Uterus (tissue), 4 donors: ENCODE measurements at places on chromosomes 1 and 21. TPM values are rescaled to one million over a fixed set of nuclear protein-coding genes. Genes with fewer than 3 reads are reported as not detected.

DNA sequence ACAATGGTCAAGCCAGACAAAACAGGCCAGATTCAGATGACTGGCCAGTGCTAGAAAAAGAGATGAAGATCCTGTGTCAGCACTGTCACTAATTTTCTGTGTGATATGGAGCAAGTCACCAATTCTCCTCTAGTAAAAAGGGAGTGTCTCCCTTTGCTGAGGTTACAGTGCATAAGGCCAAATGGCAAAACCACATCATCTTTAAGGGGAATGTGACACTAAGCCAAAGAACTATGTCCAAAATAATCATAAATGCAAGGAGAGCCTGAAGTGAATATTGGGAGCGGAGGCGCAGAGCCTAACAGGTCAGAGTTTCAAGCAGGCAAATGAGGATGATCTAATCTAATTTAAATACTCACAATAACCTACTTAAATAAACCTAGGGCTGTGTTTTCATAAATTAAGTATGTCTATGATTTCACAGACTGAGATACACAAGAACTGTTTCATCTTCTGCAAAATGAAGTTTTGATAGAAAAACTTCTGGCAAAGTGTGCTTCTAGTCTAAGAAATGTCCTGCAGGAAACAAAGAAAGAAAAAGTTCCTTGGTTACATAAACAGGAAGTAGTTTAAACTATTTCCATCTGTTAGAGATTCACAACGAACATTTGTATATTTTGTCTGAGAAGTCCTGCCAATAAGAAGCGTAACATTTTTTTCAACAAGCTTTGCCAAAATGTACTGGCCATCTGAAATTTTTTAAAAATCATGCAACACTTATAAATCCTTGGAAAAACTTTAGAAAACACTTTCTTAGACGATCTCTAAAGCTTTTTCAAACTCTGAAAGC, 290.2 kb downstream of the LRRC40 start:
- no peak for DNase-seq

DNA sequence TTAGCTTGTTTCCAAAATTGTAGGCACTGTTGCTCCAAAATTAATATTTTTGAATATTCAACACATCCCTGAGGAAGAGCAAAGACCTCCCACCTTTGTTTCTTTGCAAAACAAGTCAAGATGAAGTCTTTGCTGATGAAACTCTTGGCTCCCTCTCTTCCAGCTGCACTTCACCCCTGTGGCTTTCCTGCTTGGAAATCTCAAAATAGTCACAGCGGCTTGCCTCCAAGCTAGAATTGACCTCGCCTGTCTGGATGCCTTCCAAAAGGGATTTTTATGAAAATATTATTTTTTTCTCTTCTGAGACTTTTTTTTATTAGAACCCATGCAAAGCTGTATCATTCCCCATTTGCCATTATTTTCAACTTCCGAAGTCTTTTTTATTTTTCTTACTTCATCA, 71.1 kb upstream of the MROH9 start:
- DNase-seq: no peak

DNA sequence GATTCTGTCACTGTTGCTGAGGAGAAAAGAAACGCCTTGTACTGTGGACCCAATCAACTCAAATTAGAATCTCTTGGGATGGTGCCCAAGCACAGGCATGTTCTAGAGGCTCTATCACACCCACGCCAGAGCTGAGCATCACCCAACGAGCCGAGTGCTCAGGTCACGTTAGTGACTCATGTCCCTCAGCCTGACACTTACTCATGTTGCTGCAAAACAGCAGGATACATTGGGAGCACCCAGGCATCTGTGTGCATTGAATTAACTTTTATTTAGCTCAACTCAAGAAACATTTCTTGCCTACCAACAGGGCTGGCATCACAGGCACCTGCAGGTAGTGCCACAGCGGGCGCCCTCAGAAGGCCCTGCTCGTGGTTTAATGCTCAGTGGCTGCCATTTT, 149.8 kb downstream of the ETS2 start:
- DNase-seq: no peak

- DNase-seq: no peak
These were observed 106.3 kb downstream of the RERE start for GRCh38 chr1:8711151-8711550.

Gene IL20
- not detected for total RNA-seq

DNA sequence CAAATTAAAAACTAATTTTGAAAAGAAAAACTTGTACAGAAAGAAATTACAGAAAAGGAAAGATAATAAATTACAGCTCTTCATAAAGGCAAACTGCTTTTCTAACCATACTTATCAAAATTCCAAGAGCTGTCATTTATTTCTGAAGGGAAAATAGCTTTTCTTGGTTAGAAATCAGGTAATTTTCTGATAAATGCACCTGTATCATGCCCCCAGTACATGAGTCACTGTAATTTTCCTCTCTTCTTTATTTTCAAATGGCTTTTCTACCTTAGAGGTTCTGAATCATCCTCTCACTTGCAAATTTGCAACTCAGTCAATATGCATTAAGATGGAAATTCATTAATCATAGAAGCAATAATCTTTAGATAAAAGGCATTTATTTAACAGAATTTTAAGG, 100.1 kb downstream of the SLC35F3 start:
- no peak for DNase-seq

DNA sequence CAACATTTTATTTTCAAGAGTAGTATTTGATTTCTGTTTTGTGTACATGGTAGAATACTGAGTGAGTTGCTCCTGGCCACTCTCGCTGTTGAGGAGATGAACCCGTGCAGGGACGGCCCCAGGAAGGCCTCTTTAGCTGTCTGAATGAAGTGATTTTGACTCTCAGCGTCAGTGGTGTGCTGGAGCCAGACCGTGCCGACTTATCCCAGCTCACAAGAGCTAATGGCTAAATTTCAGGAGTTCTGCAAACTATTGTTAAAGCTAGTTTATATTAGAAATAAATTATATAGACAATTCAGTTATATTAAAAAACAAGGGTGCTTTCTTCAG, 111.2 kb upstream of the KIF26B start:
- DNase-seq: no peak

GRCh38 chr1:176801514-176802020, 338.6 kb downstream of the PAPPA2 start:
- peak; percentile 22 for DNase-seq

DNA sequence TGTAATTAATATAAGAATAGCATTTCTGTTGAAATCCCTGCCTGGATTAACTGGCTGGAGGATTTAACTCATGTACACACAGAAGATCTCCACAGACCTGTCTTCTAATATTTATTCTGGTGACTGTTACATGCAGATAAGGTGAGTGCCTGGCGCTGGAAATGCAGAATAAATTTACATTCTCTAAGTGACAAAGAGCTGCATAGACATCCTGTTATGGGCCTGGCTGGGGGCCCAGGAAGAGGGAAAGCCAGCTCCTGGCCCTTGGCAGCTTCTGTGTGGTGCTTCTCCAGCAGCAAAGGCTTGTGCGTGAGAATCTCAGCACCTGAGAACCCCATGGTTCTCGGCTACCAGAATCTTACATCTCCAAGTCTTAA, 446.6 kb downstream of the PTPRU start:
- DNase-seq: no peak

Gene PTPRC
- 28.7 TPM for total RNA-seq

GRCh38 chr1:8376358-8376840, 58.5 kb downstream of the SLC45A1 start:
- DNase-seq: peak; percentile 11

- no peak for DNase-seq
These were observed 69.4 kb downstream of the SPATA6 start for GRCh38 chr1:48402599-48402998.

Gene RHEX
- total RNA-seq: 6.4 TPM

Gene SELE
- total RNA-seq: 7.9 TPM

GRCh38 chr1:47582891-47583608, 145.2 kb downstream of the FOXD2 start:
- DNase-seq: no peak

GRCh38 chr1:228088586-228089498, 6.3 kb downstream of the ARF1 start:
- DNase-seq: no peak

Gene TRIM67
- total RNA-seq: not detected

Gene TRPM2
- total RNA-seq: 2.8 TPM

Gene OVAAL
- not detected for total RNA-seq

DNA sequence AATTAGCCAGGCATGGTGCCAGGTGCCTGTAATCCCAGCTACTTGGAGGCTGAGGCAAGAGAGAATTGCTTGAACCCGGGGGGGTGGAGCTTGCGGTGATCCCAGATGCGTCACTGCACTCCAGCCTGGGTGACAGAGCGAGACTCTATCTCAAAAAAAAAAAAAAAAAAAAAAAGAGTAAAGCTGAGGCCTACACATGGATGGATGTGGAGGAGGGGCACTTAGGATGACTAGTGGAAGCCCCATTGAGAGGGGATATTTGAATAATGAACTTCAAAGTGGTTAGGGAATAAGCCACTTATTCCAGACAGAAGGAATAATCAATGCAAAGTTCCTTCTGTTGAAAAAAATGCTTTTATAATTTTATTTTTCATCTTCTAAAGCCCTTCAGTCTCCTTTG, 51.4 kb downstream of the PTBP2 start:
- no peak for DNase-seq

- DNase-seq: no peak
These were observed 331.6 kb downstream of the SRGAP2C start for GRCh38 chr1:121516234-121516967.

Gene TMEM240
- not detected for total RNA-seq

- DNase-seq: no peak
These were observed 9.0 kb downstream of the DYNLT5 start for GRCh38 chr1:66761221-66761620.

DNA sequence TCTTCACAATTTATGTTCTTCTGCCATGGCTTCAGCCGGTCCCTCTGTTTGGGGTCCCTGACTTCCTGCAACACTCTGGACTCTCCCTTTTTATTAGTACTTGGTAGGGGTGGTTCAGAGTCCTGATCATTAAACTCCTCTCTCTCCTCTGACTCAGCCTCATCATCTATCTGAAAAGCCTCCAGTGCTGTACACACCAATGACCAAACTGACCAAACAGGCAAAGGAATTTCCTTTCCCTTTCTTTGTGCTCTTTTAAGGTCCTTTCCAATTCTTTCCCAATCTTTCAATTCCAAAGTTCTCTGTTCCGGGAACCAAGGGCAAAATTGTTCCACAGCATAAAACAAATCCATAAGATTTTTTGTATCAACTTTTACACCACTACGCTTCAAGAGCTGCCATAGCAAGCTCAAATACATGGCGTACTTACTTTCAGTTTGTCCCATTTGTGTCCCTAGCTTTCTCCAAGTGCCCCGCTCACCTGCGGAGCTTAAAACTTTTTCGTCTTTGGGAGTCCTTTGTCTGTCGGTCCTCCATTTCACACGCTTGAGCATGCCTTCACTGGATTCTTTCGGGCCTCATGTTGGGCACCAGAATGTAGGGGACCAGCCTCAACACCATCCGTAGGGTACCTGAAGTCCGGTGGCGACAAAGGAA, 9.6 kb downstream of the DAP3 start:
- no peak for DNase-seq

GRCh38 chr1:27621051-27621920, 13.7 kb downstream of the FGR start:
- DNase-seq: no peak

DNA sequence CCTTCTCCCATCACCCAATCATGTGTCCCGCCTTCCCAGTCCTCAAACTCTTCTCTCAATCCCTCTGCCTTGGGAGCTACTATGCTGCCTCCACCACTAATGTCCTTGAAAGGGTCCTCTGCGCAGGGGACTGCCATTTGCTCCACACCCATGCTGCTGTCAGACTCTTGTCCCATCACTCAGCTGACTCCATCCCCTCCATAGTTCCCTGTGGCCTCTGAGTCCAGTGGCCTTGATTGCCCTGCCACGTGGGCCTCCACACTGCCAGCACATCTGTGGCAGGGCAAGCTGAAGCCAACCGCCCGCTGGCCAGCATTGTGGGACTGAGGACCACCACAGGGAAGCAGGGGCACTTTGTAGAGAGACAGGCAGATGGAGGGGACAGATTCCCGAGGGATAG, 1.3 kb upstream of the TNNT2 start:
- no peak for DNase-seq

Gene PTPN22
- total RNA-seq: 8.8 TPM

DNA sequence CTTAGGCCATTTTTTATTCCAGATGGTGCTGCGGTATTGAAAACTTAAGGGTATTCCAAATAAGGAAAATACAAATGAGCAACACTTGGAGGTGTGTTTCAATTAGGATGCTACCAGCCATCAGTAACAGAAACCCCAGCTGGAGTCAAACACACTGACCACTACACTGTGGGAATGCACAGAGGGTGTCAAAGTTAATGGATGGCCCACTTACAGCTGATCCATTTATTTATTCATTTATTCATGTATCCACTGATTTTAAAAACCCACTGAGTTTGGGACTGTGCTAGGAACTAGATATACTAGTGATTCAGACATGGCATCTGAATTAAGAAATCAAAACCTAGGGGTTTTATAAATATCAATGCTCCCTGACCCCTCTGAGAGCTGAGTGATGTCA, 24.5 kb upstream of the GJA5 start:
- DNase-seq: no peak

DNA sequence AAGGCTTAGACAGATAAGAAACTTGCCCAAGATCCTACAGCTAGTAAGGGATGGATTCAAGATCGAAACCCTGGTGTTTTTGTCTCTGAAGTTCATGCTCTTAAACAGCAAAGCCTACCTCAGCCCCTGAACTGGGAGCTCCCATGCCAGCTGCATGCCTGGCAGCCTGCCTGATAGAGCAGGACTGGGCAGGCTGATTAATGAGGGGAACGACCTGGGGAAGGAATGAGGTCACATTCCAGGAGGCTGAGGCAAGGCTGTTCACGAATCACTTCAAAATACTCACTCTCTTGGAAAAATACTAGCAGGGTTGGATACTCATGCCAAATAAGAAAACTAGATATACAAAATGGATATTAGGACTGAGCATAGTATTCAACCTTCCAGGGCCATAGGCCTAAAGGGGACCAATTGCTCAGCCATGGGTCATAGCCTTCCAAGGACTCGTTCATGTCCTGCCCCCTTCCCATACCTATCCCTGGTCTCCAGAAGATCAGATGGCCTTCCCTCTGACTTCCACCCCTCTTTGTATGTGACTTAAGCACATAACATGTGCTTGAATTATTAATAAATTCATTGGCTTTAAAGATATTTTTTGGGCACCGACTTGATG, 15.6 kb upstream of the TACSTD2 start:
- DNase-seq: peak; percentile 75

GRCh38 chr1:17488995-17489767, 49.7 kb upstream of the RCC2 start:
- peak; percentile 61 for DNase-seq

Gene PRKAA2
- 2.8 TPM for total RNA-seq

DNA sequence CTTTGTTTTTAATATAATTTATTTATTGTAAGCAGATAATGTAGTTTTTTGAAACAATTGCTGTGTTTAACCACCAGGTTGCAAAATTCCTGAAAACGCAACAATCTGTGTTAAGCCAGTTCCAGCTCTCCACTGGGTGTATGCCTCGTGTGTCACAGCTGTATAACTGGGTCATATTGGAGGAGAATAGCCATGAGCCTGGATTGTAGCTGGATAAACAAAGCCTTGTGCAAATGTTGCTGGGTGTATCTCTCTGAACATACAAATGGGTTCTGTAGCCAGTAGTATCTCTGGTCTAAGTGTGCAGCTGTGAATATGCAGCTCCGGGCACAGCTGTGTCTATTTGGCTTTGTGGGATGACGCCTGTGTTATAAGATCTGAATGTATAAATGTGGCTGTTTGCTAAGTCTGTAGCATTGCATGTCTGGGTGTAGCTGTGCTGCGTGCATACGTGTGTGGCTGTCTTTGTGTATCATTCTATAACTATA, 2.8 kb downstream of the TCEA3 start:
- peak; percentile 42 for DNase-seq
